ENCODE measurements at places on chromosomes 16 and 17. TPM values are rescaled to one million over a fixed set of nuclear protein-coding genes. Genes with fewer than 3 reads are reported as not detected.

The KIF19 gene
- total RNA-seq, result 1.8 TPM

The HBA2 gene
- total RNA-seq, result 88.0 TPM

The KCTD19 gene
- not detected for total RNA-seq

The KLHL10 gene
- 0.44 TPM for total RNA-seq

The ITGAD gene
- not detected for total RNA-seq

The RNF112 gene
- total RNA-seq, result 20.7 TPM

The CD300E gene
- total RNA-seq, result 0.73 TPM

The GGT6 gene
- total RNA-seq, result 83.6 TPM

The DPEP1 gene
- 0.75 TPM for total RNA-seq

The SALL1 gene
- 4.4 TPM for total RNA-seq

The KRTAP1-5 gene
- total RNA-seq, result not detected

The CALB2 gene
- 0.89 TPM for total RNA-seq

The TAC4 gene
- not detected for total RNA-seq

The SLC52A1 gene
- total RNA-seq, result 2.5 TPM

The NSF gene
- total RNA-seq, result 76.7 TPM

The PLLP gene
- total RNA-seq, result 34.3 TPM

The CCL7 gene
- not detected for total RNA-seq

The TEKT5 gene
- total RNA-seq, result 8.0 TPM

The XYLT1 gene
- total RNA-seq, result 17.0 TPM

The LRRC75A gene
- total RNA-seq, result 0.49 TPM

The PRSS22 gene
- 41.2 TPM for total RNA-seq

The RABEP2 gene
- 26.5 TPM for total RNA-seq

The CES1 gene
- 56.8 TPM for total RNA-seq

The CACNA1G gene
- total RNA-seq, result 0.36 TPM

The CD7 gene
- 3.4 TPM for total RNA-seq

The DOC2A gene
- total RNA-seq, result 3.1 TPM

The NPIPA3 gene
- total RNA-seq, result 1.6 TPM

The CLEC3A gene
- not detected for total RNA-seq

The TBC1D3L gene
- total RNA-seq, result 30.4 TPM

The NME2 gene
- total RNA-seq, result 608 TPM

The VPS4A gene
- total RNA-seq, result 30.8 TPM

The DOC2B gene
- 23.5 TPM for total RNA-seq

All from ureter (tissue), 1 donor.